ENCODE measurements at places on chromosomes 5 and 9.

DNA sequence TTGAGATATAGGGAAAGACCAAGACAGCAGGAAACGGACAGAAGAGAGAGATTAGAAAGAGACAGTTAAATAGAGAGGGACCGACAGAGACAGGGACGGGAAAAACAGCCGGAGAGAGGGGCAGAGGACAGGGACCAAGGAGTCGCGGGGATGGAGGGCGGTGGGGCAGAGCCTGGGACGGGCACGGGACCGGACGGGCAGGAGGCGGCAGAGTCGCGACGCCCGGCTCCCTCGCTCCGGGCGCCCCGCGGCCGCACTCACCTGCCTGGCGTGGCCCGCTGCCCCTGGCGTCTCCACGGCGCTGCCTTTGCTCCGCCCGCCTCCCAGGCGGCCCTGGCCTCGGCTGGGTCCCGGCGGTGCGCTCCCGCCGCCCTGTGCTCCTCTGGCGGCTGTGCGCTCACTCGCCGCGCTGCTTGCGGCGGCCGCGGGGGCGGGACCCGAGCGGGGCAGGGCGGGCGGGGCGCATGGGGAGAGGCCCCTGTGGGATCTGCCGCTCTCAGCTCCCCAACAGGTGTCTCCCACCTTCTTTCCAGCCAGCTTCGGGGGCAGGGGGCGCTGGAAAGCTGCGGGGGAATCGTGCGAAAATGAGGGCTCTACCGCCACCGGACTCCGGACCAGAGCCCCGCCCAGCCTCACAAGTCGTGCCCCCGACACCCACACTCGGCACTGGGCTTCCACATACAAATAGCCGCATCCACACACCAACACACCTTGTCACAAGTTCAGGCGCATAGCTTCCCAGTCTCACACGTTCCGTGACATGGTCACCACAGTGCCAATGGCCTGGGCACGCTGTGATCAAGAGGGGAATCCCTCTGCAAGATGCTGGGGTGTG is at the start of gene ARID3C:
ARID3C (minus strand) TSS at position 411 of the 835 bp plus-strand sequence. CDS start 1,052 bp downstream, outside the sequence.
- H3K27ac ChIP-seq, result no peak within 1 kb of the TSS
- peaks cover 10% of the 10 kb centered on the region for H3K27me3 ChIP-seq
- peak within 1 kb of the TSS; percentile 46 for H3K4me3 ChIP-seq
- no peaks in the 10 kb centered on the region for H3K4me1 ChIP-seq

DNA sequence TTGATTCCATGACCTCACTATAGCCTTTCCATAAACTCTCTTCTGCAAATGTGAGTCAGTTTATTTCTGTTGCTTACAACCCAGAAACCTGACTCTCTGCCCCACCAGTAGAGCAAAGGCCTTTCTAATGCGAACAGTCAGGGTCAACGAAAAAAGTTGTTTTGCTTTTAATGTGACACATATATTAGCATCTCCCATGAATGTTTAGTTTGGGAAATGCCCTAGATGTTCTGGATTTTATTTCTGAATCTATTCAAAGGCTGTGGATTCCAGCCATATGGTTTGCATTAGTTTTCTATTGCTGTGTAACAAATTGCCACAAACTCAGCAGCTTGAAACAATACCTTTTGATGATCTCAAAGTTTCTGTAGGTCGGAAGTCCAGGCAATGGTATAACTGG is 193.5 kb downstream of the GNA14 start:
- DNase-seq, result no peak
- H3K36me3 ChIP-seq, result no peaks in the 10 kb centered on the region
- H3K4me1 ChIP-seq, result peaks cover 25% of the 10 kb centered on the region
- H3K4me3 ChIP-seq, result no peak overlapping the region

DNA sequence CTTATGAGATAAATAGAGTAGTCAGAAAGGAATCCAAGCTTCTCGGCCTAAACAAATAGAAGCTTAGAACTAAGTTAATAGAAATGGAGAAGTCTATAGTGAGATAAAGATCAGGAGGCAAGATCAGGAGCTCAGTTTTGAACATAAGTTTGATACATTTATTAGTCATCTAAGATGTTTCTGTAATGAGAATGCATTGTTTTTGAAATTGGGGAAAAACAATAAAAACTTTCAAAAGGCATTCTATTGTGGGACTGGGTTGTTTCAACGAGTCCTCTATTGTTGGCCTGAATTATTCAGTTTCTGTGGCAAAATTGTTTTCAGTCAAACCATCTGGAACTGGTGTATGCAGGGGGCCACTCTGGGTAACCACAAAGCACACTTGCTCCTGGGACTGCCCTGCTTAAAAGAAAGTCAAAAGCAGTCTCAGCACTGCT is 181.0 kb upstream of the CLINT1 start:
- no peaks in the 10 kb centered on the region for H3K27me3 ChIP-seq
- H3K36me3 ChIP-seq, result no peaks in the 10 kb centered on the region
- no peak overlapping the region for H3K4me3 ChIP-seq
- no peak overlapping the region for H3K27ac ChIP-seq

GRCh38 chr9:130347931-130348330 is 82.4 kb downstream of the HMCN2 start:
- no peaks in the 10 kb centered on the region for H3K36me3 ChIP-seq
- no peaks in the 10 kb centered on the region for H3K4me1 ChIP-seq
- no peak overlapping the region for H3K27ac ChIP-seq
- H3K27me3 ChIP-seq, result no peaks in the 10 kb centered on the region

GRCh38 chr5:154189256-154189818 is 1.2 kb upstream of the GALNT10 start:
- H3K36me3 ChIP-seq, result peaks cover 2% of the 10 kb centered on the region
- peak overlapping the region; percentile 89 for H3K4me3 ChIP-seq
- H3K27me3 ChIP-seq, result no peaks in the 10 kb centered on the region
- H3K4me1 ChIP-seq, result peaks cover 18% of the 10 kb centered on the region
- peak; percentile 88 for DNase-seq

- H3K27ac ChIP-seq, result no peak overlapping the region
- no peaks in the 10 kb centered on the region for H3K4me1 ChIP-seq
- H3K36me3 ChIP-seq, result no peaks in the 10 kb centered on the region
- H3K27me3 ChIP-seq, result no peaks in the 10 kb centered on the region
Measured at GRCh38 chr5:67528953-67529352, 332.4 kb upstream of the CD180 start.
